Kidney glomerular epithelial cell (primary cell): ENCODE measurements at places on chromosomes 6 and 20.

- no peak for DNase-seq
These were observed 2.2 kb downstream of the HMGCLL1 start for GRCh38 chr6:55576811-55577210.

GRCh38 chr6:36662827-36663256 lies 15.7 kb upstream of the CDKN1A start:
- no peak for DNase-seq

DNA sequence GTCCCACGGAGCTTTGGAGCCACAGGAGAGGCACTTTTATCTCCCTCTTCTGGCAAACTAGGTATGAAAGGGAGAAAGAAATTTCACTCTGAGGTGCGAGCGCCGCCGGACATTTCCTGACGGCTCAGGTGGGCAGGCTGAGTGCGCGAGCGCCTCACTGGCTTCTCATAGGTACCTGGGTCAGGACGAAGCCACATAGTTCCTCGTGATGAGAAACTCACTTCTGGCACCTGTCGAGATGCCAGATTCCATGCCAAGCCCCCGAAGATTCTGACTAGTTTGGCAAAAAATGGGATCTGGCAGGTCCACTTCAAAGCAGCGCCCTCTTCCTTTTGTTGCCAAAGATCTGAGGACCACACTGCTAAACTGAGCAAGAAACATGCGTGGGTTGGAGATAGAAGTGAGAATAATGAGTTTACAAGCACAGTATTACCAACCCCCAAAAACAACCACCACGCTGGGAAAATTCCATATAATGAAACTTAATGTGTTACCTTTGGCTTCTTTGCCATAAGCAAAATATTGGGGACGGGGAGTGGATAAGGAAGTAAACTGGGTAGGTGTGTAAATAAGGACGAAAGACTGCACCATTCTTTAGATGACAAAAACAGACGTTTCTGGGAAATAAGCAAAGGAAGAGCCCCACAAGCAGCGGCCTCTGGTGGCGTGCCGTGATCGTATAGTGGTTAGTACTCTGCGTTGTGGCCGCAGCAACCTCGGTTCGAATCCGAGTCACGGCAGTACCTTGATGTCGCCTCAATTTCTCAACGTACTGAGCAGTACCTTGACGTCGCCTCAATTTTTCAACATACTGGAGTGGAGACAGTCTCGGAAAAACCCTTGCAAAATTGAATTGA lies 89.8 kb upstream of the PRSS16 start:
- no peak for DNase-seq

DNA sequence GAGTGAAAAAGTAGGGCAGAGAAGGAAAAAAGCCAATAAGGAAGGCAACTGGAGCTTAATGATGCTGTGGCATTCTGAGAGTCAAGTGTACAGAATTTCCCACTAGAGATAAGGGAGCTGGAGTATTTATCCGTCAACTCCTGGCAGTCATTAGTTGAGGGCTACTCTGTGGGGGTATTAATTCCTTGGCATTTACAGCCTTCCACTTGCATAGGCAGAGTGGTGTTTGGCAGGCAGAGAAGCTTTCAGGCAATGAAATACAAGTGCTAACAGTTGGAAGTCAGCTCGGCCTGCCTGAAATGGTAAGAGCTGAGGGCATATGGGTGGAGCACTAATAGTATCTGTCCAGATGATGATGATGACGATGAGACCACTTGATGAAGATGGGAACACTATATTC lies 207.3 kb upstream of the FLRT3 start:
- no peak for DNase-seq

DNA sequence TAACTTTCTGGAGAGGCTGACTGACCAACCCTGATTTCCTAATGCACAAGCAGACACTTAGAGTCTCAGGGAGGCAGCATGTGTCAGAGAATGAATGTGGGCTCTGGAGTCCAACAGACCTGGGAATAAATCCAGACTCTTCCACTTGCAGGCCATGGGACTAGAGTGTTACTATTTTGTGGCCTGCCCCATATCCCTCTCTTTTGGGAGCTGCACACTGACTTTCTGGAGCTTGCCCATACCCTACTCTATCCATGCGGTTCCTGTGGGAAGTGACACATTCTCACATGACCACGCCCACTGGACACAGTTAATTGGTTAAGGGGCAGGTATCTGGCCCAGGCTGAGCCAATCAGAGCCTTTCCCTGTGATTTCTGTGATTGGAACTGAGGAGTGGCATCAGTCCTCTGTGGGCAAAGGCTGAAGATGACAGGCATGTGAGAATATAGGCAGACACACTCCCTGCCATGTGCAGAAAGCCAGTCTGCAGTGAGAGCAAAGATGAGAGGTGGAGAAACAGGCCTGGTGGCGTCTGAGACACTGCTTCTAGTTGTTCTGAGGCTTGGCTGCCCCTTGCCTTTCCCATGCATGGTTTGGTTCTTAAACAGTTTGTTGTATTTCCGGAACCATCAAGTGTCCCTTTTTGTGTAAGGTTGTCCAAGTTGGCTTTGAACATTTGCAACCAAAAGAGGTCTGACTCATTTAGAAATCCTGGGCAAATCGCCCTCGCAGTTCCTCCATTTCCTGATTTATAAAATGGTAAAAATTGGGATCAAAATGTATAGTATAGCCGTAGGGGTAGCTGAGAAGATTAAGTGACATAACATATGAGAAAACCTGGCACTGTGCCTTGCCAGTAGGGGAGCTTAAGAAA lies 125.6 kb downstream of the CDC5L start:
- DNase-seq: no peak

DNA sequence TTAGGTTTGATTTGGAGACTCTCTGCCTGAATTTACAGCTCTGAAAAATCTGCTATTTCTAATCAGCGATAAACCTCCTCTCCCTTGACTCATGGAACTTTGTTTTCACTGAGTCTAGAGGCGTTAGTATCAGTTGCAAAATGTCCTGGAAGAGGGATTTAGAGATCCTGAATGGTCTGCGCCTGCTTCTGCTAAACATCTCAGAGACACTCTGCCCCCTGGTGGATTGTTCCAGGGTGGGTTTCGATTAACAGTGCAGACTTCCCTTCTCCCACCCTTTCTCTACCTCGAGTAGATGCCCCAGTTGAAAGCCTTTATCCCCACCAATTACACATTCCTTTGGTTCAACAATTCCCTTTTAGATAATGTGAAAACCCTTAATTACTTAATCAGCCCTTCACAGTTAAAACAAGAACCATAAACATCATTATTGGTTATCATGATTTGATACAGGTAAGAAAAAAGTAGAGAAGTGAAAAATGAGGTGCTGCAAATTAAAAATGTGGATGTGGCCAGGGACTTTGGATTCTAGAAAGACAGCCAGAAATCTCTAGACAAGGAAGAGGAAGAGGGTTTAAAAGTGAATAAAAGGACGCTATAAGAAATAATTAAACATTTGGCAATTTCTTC lies 5.5 kb downstream of the HTR1B start:
- DNase-seq: peak; percentile 66

DNA sequence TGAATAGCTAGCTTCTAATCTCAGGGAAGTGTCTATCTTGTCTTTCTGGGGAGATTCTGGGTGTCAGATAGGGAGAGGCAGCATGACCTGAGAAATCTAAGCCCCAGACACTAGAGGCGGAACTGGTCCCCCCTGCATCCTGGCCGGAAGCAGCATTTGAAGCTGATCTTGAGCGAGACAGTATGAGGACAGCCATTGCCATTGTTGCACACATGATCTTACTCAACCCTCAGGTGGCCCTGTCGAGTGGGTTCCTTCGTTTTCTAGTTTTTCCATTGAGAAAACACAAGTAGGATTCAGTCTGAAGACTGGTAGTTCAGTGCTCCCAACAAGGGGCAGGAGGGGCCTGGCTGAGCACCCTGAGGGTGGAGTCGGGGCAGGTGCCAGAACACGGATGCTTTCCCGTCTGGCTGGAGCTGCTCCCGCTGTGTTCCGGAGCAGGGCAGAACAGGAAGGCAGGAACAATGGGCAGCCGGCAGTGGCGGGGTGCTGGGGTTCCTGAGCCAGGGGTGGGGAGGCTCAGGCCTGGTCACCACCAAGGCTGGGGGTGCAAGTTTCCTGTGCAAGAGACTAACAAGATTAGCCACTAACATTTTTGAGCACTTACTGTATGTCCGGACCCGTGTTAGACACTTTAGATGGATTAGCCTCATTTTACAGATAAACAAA lies 7.9 kb upstream of the SDCBP2 start:
- no peak for DNase-seq

GRCh38 chr6:99344289-99344688 lies 5.2 kb downstream of the FAXC start:
- DNase-seq: peak; percentile 62

DNA sequence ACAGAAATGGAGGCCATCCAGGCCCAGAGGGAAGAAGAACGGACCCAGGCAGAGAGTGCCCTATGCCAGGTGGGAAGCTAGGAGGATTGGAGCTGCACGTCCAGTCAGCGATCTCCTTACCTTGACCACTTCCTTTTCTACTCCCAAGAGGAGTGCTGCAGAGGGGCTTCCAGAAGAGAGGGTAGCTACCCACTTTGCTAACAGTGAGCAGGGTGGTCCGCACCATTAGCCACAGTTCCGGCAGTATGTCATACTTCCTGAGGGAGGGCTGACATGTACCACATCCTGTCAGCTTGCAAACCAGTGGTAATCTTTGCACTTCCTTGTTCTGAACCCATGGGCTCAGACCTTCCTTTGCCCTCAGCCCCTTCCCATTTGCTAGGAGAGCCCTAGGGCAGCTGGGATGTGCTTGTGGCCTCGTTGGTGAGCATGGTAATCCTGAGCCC lies 35.4 kb downstream of the CEP250 start:
- no peak for DNase-seq

- DNase-seq: no peak
These were observed 27.6 kb upstream of the CGA start for GRCh38 chr6:87122477-87122876.

DNA sequence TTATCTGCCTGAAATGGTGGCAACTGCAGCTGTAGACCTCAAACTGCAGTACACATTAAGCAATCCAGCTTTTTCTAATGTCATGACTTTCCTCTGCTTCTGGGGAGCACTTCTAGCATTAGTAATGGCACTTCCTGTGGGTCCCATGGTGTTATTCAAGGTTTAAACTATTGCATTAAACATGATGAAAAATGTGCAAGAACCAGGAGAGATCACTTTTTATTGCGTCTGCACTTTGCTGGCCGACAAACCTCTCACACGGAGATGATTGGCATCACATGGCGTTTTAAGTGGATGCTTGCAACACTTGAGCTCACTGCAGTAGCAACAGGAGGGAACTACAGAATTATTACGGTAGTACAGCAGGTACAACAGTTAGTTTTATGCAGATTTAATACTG lies 148.4 kb downstream of the HIVEP2 start:
- no peak for DNase-seq

GRCh38 chr20:55086421-55086820 lies 611.0 kb downstream of the DOK5 start:
- no peak for DNase-seq

DNA sequence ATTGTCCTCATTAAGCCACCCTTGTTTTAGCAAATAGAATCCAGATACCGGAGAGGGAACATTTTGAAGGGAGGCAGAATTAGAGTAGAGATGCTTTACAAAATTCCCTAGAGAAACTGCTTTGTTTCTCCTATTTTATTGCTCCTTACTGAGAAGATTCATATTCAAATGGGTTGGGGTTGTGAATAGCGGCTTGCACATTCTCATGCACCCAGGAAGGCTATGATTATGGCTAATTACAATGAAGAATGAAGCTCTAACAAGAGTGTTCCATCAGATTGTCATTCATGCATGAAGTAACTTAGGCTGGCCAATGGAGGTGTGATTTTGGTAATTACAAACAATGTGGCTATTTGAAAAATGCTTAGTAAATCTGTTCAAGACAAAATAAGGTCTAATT lies 129.6 kb downstream of the PACRG start:
- DNase-seq: no peak

DNA sequence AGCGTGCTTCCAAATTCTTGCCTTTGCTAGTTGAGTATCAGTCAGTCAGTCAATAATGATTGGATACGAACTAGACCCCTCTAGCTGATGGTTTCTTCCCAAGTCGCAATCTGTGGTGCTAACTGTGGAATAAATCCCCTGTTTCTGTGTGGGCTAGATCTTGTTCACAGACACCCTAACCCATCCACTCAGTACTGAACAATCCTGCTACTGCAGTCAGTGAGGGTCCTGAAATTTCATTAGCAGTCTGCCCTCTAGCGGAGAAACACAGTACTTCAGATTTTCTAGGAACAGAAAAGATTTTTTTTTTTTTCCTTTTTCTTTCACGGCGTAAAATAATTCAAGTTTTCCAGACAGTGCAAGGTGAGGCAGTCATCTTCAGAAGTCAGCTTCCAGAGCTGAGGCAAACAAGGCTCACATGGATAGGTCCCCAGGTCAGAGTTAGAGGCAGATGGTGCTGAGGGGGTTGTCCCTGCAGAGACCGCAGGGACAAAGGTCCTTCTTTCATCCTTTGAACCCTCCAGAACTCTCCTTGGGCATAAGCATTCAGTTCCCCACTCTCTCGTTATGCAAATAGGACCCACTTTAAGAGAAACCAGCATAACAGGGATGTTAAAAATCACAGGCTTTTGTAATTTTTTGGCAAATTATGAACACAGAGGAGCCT lies 119.6 kb downstream of the SCML4 start:
- DNase-seq: peak; percentile 5

GRCh38 chr6:37142050-37142614 lies 27.8 kb upstream of the PIM1 start:
- DNase-seq: no peak

GRCh38 chr20:1165941-1166340 lies 18.8 kb downstream of the TMEM74B start:
- no peak for DNase-seq

GRCh38 chr20:35511814-35512420 lies 17.5 kb downstream of the C20orf173 start:
- peak; percentile 3 for DNase-seq

DNA sequence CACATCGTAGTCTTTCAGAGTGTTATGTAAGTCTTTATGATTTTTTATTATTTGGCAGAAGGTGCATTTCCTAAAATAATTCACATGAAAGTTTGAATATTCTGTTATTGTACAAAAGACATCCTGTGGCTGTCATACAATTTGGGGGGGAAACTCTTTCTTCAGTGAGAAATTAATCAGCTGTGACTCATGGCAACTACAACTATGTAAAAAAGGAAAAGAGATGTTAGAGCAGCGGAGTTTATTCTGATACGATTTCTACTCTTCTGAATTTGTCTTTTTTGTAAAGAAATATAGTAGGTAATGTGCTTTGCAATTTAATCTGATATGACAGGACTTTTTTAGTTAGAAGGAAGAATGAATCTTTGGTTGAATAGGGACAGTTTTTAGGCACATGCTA lies 14.2 kb downstream of the COL19A1 start:
- DNase-seq: no peak

DNA sequence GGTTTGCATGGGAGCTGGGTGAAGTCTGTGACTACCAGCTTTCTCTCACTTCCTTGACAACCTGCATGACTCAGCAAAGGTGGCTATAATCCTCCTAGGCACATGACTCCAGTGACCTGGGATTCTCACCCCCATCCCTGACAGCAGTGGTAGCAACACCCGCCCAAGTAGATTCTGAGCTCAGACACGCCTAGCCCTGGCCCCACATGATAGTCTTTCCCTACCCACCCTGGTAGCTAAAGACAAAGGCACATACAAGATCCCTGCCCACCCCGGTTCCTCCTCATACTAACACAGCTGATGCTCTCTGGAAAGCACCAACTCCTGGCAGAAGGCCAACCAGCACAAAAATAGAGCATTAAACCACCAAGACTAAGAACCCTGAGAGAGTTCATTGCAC lies 25.9 kb upstream of the CRISP1 start:
- DNase-seq: no peak

GRCh38 chr6:53474010-53474409 lies 70.9 kb downstream of the GCLC start:
- DNase-seq: no peak

GRCh38 chr6:81933608-81934051 lies 181.1 kb upstream of the TENT5A start:
- peak; percentile 52 for DNase-seq

GRCh38 chr20:50093240-50093639 lies 19.7 kb downstream of the UBE2V1 start:
- DNase-seq: no peak
